B cell (primary cell): ENCODE measurements at places on chromosomes 4 and X. TPM values are rescaled to one million over a fixed set of nuclear protein-coding genes. Genes with fewer than 3 reads are reported as not detected.

- no peak overlapping the region for H3K4me3 ChIP-seq
- no peak overlapping the region for H3K27ac ChIP-seq
- H3K27me3 ChIP-seq, result peaks cover 4% of the 10 kb centered on the region
- H3K36me3 ChIP-seq, result no peaks in the 10 kb centered on the region
- no peak for DNase-seq
Measured at GRCh38 chr4:76589402-76589801, 154.4 kb downstream of the SHROOM3 start.

- H3K27me3 ChIP-seq, result no peaks in the 10 kb centered on the region
- no peaks in the 10 kb centered on the region for H3K4me1 ChIP-seq
- no peak for DNase-seq
- H3K4me3 ChIP-seq, result no peak overlapping the region
Measured at GRCh38 chr4:95429416-95429815, 119.4 kb downstream of the UNC5C start.

DNA sequence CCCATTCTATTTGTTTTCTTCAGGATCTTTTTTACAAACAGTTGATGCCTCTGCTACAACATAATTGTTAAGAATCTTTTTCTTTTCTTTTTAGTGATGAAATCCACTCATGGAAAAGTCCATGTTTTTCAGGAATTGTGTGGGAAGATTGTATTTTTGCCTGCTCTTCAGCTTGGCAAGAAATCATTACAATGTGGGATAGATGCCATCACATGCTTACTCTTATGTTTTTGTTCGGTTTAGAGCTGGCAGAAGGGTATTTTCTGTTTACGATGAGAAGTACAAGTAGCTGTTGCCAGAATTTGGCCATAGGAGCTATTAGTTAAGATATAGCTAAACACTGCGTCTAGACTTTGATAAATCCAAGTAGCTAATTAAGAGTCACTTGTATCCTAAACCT is 2585.3 kb downstream of the ARAP2 start:
- no peaks in the 10 kb centered on the region for H3K36me3 ChIP-seq
- H3K27ac ChIP-seq, result no peak overlapping the region
- no peaks in the 10 kb centered on the region for H3K27me3 ChIP-seq
- H3K4me1 ChIP-seq, result no peaks in the 10 kb centered on the region
- H3K4me3 ChIP-seq, result no peak overlapping the region

DNA sequence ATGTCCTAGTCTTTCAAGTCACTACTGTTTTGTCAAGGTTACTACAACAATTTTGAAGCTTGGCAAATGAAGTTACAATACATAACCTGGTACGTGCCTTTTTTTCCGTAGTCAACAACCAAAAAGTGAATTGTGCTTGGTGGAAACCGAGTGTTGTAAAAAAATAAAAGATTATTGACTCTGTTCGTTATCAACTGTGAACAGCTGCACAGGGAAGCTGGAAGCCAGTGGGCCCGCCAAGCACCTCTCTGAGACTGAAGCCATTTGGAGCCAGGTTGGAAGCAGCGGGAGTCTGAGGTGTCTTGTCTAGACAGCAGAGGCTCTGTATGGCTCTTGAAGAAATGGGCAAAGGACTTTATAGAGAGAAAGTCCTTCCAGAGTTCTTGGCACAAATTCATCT is 119.0 kb downstream of the GALNTL6 start:
- no peaks in the 10 kb centered on the region for H3K4me1 ChIP-seq
- no peaks in the 10 kb centered on the region for H3K27me3 ChIP-seq
- no peak for DNase-seq
- no peak overlapping the region for H3K4me3 ChIP-seq
- no peaks in the 10 kb centered on the region for H3K36me3 ChIP-seq

GRCh38 chrX:84133023-84133422 is 55.0 kb downstream of the RPS6KA6 start:
- H3K4me3 ChIP-seq, result no peak overlapping the region
- no peak overlapping the region for H3K27ac ChIP-seq
- no peak for DNase-seq

- no peaks in the 10 kb centered on the region for H3K4me1 ChIP-seq
- no peak for DNase-seq
- H3K36me3 ChIP-seq, result no peaks in the 10 kb centered on the region
- no peaks in the 10 kb centered on the region for H3K27me3 ChIP-seq
- H3K27ac ChIP-seq, result no peak overlapping the region
Measured at GRCh38 chr4:26133840-26134239, 187.0 kb upstream of the RBPJ start.

DNA sequence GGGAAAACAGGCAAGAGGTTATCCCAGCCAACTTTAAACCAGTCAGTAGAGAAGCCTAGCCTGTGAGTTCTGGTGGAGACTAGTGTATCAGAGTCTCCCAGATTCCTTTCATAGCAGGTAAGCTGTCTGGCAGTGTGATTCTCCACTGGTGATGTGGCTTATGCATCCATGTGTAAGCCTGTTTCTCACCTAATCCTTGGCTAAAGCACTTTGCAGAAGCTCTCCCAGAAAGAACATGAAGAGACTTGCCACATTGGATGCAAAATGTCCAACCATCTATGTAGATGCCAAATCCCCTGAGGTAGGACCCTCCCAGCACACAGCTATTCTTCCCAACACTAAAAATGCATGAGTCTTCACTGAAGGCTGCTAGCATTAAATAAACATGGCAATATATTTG is 111.7 kb downstream of the CHRNA9 start:
- no peak for DNase-seq
- no peak overlapping the region for H3K4me3 ChIP-seq
- no peaks in the 10 kb centered on the region for H3K27me3 ChIP-seq
- H3K36me3 ChIP-seq, result no peaks in the 10 kb centered on the region

DNA sequence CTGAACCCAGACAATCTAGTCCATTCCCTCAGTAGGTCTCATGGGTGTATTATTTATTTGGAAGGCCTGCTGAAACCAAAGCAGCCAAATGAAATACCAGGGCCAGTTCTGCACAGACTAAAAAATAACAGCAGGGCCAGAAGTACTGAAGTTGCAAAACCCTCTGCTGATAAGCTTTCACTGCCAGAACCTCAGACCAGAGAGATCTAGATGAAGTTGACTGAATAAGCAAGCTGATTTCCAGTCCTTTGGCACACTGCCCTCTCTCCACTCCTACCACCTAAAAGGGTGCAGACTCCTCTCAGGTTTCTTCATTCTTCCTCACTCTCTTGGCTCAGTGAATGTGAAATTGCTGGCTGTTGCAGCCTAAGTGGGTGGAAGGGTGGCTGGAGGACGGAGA is 276.7 kb upstream of the KLF3 start:
- peaks cover 5% of the 10 kb centered on the region for H3K27me3 ChIP-seq
- no peak overlapping the region for H3K27ac ChIP-seq
- H3K36me3 ChIP-seq, result no peaks in the 10 kb centered on the region
- no peak for DNase-seq
- H3K4me3 ChIP-seq, result no peak overlapping the region
- H3K4me1 ChIP-seq, result no peaks in the 10 kb centered on the region

DNA sequence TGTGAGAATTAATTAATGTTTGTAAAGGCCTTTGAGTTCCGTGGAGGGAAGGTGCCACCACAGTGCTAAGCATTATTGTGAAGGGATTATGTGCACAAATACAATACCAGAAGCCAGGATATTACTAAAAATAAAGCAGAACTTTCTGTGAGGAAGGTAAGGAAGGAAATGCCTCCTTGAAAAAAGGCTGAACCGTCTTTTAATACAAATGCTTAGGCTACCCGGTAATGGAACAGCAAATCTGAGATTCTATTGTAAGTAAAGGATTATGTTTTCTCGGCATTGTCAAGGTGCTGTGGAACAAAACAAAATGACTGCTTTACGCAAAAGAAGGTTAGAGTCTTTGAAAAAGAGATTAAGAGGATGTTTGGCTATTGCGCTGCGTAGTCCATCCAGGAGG is 57.9 kb upstream of the SPRY1 start:
- H3K4me3 ChIP-seq, result no peak overlapping the region
- no peaks in the 10 kb centered on the region for H3K4me1 ChIP-seq
- H3K27ac ChIP-seq, result no peak overlapping the region
- no peaks in the 10 kb centered on the region for H3K27me3 ChIP-seq

DNA sequence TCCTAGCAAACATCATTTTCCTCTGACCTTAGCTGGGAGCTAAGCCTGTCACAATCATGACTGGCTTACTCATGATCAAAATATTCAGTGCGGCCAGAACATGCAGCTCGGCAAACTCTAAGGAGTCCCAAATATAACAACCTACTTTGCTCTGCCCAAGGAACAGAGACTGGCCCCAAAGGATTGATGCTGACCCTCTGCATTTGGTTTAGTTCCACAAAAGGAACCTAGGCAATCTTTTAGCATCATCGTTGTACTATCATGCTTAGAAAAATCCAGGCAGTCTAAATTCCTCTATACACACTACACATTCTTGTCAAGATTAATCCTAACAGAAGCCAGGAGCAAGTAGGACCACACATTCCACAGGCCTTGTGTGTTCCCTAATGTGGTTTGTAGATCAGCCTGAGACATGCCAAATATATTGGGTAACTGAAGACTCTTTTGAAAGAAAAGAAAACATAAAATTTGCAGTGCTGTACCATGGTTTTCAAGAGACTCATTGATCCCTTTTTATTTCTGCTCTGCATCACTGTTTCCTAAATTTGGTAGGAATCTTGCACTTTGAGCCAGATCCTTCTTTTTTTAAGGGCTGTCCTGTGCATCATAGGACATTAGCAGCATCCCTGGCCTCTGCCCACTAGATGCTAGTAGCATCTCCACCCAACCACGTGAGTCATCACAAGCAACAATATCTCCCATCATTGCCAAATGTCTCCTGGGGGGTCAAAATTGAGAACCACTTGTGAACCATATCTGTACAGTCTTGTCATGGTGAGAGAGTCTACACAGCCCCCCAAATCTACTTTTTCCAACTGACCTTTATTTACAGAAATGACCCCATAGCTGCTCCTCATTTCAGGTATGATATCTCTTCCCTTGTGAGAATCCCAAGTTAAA is 17.6 kb upstream of the CC2D2A start:
- no peaks in the 10 kb centered on the region for H3K36me3 ChIP-seq
- DNase-seq, result no peak

GRCh38 chr4:111959222-111959621 is 186.0 kb upstream of the FAM241A start:
- no peaks in the 10 kb centered on the region for H3K36me3 ChIP-seq
- H3K27ac ChIP-seq, result no peak overlapping the region
- no peaks in the 10 kb centered on the region for H3K27me3 ChIP-seq
- no peaks in the 10 kb centered on the region for H3K4me1 ChIP-seq

DNA sequence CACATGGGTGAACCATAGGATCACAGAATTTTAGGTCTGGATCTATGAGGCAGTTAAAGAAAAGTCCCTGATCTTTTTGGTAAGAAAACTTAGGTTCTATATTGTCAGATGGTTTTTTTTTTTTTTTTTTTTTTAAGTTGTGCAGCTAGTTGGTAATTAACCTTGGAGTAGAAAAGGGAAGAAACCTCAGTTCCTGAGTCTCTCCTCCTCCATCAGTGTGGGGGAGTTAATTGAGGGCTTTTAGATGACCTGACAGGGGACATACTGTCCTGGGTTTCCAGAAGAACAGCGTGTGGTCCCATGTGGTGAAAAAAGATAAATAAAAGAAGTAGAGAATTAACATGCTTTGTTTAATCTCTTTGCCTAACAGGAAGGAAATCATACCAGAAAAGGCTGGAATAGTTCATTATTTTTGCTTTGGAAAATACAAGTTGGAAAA is 123.7 kb downstream of the ARHGAP10 start:
- DNase-seq, result no peak
- no peak overlapping the region for H3K4me3 ChIP-seq
- no peaks in the 10 kb centered on the region for H3K4me1 ChIP-seq
- no peaks in the 10 kb centered on the region for H3K36me3 ChIP-seq
- no peaks in the 10 kb centered on the region for H3K27me3 ChIP-seq
- H3K27ac ChIP-seq, result no peak overlapping the region

DNA sequence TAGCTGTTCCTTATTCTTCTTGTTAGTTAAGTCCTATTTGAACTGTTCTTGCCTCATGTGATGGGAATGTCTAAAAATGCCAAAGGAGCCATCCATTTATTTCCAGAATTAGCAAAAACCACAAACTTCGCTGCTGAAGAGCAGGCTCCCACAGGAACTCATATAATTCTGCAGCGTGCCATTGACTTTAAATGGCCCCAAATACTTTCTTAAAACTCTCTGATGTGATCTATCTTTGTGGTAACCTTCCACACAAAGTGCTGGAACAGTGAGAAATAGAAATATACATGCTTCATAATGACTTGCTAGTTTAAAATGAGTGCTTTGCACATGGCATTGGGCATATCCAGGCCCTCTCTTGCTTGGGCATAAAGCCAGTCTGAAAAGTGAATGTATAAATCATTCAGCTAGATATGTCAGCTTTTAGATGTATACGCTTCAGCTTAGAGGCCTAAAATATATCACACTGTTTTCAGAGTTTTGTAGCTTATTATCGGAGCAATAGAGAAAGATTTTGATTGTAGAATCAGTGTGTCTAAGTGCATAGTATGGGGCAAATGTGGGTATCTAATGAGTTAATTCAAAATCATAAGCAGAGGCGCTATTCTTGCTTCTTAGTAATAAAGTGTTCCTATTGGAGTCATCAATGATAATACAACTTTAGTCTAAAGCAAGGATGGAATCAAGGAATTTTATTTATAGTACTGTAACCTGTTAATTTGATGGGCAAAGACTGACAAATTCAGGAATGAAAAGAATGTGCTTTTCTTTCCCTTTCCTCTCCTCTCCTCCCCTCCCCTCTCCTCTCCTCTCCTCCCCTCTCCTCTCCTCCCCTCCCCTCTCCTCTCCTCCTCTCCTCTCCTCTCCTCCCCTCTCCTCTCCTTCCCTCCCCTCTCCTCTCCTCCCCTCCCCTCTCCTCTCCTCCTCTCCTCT is 392.2 kb upstream of the ZFP42 start:
- H3K27me3 ChIP-seq, result no peaks in the 10 kb centered on the region
- H3K27ac ChIP-seq, result no peak overlapping the region
- no peak for DNase-seq
- no peaks in the 10 kb centered on the region for H3K36me3 ChIP-seq

DNA sequence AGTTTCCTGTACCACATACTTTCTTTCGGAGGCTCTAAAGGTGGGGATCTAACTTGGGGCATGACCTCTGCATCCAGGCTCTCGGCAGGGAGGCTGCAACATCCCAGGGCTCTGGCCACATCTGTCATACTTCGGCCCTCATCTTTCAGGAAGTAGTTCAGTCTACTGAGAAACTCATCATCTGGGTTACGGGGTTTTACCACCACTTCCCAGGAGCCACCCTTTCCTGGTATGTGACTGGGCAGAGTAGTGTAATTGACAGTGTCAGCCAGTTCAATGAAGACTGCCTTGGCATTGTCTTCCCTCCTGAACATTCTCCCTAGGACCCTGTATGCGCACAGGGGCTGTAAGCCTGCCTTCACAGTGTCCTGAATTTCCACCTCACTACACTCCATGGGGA is 2.8 kb downstream of the PNMA5 start:
- H3K36me3 ChIP-seq, result no peaks in the 10 kb centered on the region
- peaks cover 21% of the 10 kb centered on the region for H3K4me1 ChIP-seq
- no peaks in the 10 kb centered on the region for H3K27me3 ChIP-seq
- no peak for DNase-seq

Gene ETDB
- total RNA-seq, result not detected in 2 replicates

Gene UGT2A1
- not detected in 2 replicates for total RNA-seq

Gene RHOXF1
- total RNA-seq, result not detected in 2 replicates

Gene MAB21L2
- total RNA-seq, result not detected in 2 replicates

Gene H2BW2
- not detected in 2 replicates for total RNA-seq
